Mesothelial cell of epicardium (in vitro differentiated cells): ENCODE measurements at places on chromosomes 16 and 17.

DNA sequence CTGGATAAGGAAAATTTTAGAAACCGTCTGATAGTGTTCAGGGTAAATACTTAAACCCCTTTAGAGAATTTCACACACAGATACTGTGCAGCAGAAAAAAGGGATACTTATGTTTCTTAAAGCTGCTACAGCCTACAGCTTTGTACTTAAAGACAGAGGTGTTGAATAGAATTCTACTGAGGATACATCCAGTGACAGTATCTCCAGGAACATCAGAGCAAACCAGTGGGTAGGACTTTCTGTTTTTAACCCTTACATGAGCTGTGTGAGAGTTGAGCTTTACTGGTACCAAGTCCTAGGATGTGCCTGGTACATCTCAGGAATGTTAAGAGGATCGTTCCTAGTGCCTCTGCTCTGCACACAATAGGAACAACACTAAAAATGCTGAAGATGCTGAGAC, 191.5 kb downstream of the FTO start:
- no peak for DNase-seq

DNA sequence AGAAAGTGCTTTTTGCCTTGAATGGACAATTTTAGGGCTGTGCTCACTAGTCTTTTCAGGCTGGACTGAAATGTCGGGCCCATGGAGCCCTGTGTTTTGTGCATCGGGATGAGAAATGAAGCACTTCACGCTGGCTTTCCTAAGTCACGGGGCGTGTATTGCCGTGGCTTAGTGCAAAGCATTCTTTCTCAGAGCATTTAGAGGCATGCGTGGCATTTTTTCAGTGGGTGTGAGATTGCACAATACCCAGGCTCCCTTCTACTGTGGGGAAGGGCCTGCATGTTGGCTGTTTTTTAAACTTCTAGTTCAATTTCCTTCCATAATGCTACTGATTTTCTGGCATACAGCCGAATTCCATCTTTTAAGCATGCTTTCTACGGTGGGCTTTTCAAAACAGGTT, 12.6 kb upstream of the POLR3E start:
- no peak for DNase-seq

- no peak for DNase-seq
Measured at GRCh38 chr17:75316253-75316652, 27.0 kb upstream of the SLC25A19 start.

DNA sequence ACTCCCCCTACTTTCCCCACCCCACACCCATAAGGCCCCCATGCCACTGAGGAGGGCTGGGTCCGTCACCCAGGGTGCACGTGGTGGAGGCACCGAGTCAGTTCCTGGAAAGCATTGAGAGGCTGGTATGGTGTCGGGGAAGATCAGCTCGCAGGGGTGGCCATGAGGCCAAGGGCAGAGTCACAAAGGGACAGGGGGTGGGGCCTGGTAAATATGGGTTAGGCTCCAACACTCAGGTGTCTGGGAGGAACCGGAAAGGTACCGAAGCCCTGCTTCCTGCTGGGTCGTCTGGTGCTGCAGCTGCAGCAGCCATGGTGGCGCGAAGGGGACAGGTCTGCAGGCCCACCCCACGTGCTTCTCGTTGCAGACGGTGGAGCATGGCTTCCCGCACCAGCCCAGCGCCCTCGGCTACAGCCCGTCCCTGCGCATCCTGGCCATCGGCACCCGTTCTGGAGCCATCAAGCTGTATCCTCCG, 30.2 kb downstream of the LLGL2 start:
- no peak for DNase-seq

DNA sequence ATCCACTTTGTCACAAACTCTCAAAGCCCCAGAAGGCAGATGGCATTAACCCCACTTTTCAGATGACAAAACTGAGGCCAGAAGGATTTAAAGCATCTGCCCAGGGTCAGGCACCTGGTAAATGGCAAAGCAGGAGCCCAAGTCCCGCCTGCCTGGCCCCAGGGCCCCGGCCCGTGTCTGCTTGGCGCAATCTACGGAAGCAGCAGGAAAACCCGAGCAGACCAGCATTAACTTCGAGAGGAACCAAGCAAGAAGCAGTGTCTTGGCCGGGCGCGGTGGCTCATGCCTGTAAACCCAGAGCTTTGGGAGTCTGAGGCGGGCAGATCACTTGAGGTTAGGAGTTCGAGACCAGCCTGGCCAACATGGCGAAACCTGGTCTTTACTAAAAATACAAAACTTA, 21.6 kb downstream of the RTN4RL1 start:
- DNase-seq, result no peak

DNA sequence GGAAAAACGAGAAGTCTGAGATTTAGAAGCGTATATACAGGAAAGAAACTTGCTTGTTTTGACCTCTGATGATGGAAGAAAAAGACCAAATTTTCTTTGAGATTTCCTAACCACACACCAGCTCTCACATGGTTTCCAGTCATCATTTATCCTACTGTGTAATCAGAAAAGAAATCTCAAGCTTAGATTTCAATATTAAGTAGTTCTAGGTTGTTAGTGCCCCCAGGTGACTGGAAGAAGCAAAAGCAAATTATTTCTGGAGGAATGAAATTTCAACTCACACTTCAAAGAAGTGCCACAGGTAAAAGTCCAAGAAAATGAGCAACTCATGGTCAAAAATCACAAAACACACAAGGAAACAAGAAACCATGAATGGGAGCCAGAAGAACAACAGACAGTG, 51.8 kb upstream of the KDM6B start:
- DNase-seq, result no peak

DNA sequence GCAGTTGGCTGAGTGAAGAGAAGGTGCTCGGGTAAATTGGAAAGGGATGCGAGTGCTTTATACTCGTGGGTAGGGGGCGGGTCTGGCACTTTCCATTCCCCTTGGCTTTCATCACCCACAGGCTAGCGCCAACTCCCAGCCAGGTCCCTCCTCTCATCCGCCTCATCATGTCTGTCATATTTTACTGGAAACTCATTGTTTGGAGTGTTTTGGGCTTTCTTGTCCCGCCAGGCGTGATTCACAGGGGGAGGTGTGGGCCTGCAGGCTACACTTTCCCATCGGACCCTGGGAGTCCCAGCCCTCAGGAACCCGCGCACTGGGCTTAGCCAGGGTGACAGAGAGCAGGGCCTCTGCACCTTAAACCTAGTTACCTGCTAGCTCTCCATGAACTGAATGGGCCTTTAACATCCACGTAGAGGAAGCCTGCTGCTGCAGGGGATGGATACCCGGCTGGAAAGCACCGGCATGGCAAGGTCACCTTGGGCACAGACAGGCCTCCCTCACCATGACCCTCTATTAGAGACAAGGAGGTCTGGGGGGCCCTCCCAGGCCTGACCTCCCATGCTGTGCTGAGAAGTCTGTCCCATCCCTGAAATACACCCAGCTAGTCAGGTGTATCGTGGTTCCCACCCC, at the start of gene KRT14:
Gene KRT14, minus strand, starts transcription at position 33 of the 633 bp plus-strand sequence. CDS start 61 bp downstream, outside the sequence.
- no peak for DNase-seq

GRCh38 chr16:2895813-2896212, 12.8 kb downstream of the FLYWCH2 start:
- DNase-seq, result no peak

GRCh38 chr17:42311240-42312034, 23.1 kb downstream of the STAT5A start:
- peak; percentile 47 for DNase-seq

DNA sequence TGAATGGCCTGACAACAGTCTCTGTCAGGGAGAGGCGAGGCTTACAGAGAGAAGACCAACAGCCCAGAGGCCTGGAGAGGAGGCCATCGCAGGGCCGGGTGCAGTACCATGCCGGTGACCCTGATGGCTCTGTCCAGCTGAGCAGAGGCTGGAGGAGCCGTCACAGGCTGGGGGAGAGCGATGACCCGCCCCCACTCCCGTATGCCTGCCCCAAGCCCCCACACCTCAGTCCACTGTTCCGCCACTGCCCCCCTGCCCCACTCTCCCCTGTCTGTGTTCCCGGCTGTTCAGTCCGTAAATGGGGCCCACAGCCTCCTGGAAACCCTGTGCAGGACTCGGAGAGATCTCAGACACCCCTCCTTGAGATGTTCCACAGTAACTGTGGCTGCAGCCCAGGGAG, 12.8 kb upstream of the FAM83G start:
- no peak for DNase-seq

GRCh38 chr17:17139972-17140589, 66.1 kb downstream of the PLD6 start:
- DNase-seq, result no peak

- DNase-seq, result no peak
Measured at GRCh38 chr16:66476328-66477027, 49.4 kb downstream of the BEAN1 start.

GRCh38 chr17:8109661-8110455, 8.5 kb downstream of the ALOXE3 start:
- peak; percentile 83 for DNase-seq

DNA sequence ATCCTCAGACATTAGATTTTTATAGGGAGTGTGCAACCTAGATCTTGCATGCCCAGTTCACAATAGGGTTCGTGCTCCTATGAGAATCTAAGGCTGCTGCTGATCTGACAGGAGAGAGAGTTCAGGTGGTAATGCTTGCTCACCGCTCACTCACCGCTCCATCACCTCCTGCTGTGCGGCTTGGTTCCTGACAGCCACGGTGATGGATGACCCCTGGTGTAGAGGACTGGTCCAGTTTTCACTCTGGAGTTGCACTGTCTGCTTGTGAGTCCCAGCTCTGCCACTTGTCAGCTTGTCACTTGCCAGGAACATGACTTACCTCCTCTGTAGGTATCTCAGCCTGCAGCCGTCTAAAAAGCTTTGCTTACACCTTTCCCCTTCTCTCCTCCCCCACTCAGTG, 214.6 kb downstream of the SNX29 start:
- no peak for DNase-seq

- no peak for DNase-seq
Measured at GRCh38 chr17:43723697-43724359, 34.8 kb downstream of the SOST start.

GRCh38 chr17:49548506-49549310, 27.0 kb upstream of the NXPH3 start:
- no peak for DNase-seq

- DNase-seq, result no peak
Measured at GRCh38 chr16:30543067-30543466, 8.4 kb upstream of the ZNF747 start.

DNA sequence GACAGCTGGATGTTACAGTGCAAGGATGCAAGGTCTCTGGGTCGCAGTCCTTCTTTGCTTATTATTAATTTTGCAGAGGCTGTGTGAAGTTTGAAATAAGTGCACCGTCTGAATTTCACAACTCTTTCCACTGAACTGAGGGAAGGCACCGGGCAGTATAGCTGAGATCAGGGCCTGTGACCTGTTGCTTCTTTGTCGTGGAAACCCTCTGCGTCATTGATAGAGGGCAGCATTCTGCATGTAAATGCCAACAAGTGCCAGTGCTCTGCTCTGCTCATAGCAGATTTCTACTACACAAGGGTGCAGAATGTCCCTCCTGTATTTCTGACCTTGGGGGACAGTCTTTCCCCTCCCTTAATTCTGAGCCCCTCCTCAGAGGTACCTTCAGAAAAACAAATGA, 26.0 kb downstream of the CD300LF start:
- DNase-seq, result no peak

GRCh38 chr17:2937331-2938003, 125.9 kb downstream of the OR1D5 start:
- no peak for DNase-seq

DNA sequence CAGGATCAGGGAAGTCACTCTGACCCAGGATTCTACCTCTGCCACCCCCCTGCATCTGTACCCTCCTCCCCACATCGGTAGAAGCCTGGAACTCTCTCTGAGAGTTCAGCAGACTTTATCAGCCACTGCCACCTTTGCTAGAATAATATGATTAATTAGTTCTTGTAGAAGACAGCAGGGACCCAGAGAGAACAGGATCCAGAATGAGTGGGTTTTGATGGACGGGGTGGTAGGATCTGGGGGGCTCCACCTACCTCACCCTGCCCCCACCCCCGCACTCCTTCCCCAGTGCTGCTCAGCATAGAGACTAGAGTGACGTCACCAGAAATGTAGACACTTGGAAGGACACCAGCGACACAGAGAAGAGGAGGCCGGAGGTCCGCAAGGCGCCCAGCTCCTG, 33.5 kb downstream of the ABCC6 start:
- no peak for DNase-seq

DNA sequence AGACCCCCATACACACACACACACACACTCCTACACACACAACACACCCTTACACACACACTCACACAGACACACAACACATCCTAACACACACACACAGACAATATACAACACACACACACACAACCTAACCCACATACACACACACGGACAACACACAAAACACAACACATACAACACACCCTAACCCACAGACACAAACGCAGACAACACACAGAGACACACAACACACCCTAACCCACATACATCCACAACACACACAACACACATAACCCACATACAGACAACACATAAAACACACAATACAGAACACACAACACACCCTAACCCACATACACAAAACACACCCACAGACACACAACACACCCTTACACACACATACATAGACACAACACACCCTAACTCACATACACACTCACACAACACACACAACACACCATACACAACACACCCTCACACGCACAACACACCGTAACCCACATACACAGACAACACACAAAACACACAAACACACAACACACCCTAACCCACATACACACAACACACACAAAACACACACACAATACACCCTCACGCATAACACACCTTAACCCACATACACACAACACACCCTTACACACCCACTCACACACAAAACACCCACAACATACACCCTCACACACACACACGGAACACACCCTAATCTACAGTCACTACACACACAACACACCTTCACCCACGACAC, 4.4 kb downstream of the ASGR1 start:
- DNase-seq, result no peak

DNA sequence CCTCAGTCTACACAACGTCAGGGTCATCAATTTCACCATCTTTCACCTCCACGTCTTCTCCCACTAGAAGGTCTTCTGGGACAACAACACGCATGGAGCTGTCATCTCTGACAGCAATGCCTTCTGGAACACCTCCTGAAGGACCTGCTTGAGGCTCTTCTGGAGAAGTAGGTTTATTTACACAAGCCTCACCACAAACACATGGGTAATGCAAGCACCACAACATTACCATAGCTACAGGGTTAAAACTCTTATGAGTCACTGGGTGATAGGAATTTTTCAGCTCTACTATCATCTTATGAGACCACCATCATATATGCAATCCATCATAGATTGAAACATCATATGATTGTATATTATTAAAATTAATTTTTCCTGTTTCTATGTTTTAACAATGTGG, 215.4 kb downstream of the CHD9NB start:
- no peak for DNase-seq

- DNase-seq, result peak; percentile 77
Measured at GRCh38 chr17:7836596-7837407, 2.8 kb downstream of the KDM6B start.
